ENCODE measurements at places on chromosomes 5 and 9.

- no peak for DNase-seq
Observed at GRCh38 chr5:54445691-54446378, 9.7 kb upstream of the HSPB3 start.

DNA sequence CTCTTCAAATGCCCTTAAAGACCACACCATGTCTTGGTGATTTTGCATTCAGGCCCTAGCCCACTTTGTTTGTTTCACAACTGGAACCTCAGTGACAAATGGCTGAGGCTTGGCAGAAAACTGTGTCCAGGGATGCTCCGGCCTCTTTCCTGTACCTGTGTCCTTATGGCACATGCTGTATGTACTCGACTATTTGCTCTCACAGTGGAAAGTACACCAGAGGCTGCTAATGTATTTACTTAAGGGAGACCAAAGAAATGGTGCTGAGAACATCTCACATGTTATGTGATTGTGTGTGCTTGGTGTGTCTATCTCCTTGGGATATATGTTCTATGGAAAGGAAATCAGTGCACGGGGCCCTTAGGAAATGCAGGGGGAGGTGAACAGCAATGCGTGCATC lies 263.3 kb downstream of the GADD45G start:
- DNase-seq, result no peak

GRCh38 chr5:76427206-76428140 lies 24.4 kb downstream of the IQGAP2 start:
- DNase-seq, result no peak

DNA sequence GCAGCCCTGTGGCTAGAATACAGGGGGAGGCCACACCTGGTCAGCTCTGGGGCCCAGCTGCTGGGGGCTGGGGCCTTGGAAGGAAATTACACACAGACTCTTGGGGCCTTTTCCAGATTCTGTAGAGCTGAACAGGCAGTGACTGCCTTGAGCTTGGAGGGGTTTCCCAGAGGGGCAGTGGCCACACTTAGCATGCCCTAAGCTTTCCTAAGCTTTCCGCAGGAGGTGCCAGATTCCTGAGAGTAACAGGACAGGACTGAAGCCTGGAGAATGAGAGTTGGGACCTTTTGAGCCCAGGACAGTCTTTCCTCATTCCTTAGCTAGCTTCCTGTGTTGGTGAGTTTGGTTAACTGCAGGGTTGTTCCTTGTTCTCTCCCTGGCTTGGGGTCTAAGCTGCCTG lies 1.4 kb downstream of the TBC1D13 start:
- no peak for DNase-seq

DNA sequence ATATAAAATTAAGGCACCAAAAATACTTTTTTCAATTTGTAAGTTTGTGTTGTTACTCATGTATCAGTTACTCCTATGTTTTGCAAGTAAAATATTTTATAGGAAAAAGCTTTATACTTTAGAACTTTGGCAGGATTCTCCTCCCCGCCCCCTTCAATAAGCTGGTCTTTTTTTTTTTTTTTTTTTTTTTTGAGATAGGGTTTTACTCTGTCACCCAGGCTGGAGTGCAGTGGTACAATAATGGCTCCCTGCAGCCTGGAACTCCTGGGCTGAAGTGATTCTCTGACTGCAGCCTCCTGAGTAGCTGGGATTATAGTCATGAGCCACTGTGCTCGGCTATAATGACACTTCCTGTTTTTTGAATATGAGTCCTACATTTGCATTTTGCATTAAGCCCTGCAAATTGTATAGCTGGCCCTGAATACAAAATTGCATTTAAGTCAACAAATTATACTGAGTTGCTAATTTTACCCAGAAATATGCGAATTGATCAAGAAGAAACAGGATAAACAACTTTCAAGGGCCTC lies 192.9 kb downstream of the PIK3R1 start:
- no peak for DNase-seq

- no peak for DNase-seq
Observed at GRCh38 chr5:20556115-20556763, 568.2 kb upstream of the CDH18 start.

DNA sequence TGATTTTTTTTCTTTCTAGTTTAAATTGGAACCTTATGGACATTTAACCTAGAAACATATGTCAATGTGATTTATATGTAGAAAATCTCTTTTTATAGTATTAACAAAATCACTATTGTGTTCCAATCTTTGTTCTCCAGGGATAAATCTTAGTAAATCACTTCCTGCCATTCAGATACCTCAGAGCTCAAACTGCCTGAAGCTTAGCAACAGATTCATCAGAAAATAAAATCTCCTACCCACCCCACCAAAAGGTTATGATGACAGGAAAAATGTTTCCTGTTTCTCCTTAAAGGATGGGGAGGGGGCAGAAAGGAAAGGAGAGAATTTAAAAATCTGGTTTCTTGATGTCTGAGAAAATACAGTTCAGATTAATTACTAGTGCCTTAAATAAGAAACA lies 105.0 kb upstream of the TUT7 start:
- DNase-seq, result no peak

DNA sequence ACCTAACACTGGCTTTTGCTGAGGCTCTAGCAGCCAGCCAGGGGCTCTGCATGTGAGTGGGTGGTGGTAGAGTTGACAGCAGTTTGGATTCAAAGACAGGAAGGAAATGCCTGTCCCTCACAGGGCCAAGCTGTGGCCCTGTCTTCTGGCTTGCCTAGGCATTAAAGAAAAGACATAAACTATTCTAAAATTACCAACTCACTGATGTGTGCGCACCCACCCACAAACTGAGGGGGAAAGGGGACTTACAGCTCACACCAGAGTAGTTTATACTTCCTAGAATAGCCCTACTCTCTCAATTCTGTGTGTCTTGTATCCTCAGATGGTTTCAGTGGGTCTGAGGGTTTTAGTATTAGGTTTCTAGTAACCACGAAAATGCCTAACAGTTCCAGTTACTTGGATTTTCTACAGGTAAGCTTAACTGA lies 18.3 kb upstream of the IL13 start:
- DNase-seq, result no peak

DNA sequence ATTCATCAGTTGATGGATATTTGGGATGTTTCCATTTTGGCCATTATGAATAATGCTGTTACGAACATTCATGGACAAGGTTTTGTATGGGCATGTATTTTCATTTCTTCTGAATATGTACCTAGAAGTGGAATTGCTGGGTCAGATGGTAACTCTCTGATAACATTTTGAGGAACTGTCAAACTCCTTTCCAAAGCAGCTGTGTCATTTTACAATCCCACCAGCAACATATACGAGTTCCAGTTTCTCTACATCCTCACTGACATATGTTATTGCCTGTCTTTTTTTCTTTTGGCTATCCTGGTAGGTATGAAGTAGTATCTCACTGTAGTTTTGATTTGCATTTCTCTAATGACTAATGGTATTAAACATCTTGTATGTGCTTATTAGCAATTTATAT lies 86.7 kb downstream of the PRKACG start:
- no peak for DNase-seq

DNA sequence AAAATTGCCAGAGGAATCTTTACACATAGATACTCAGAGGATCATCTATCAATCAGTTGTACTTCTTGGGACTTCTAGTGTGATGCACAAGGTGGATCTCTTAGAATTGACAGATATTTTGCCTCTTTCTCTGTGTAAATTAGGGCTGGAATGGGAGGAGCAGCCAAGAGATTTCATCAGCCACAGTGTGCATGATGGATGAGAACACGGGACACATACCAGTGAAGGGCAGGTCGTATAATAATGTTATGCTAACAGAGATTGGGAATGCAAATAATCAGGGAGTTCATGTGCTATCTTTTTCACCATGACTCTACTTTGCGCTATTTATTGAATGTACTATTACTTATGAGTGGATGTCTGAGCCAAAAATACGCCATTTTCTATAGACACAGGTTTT lies 43.3 kb upstream of the ISOC1 start:
- DNase-seq, result no peak

DNA sequence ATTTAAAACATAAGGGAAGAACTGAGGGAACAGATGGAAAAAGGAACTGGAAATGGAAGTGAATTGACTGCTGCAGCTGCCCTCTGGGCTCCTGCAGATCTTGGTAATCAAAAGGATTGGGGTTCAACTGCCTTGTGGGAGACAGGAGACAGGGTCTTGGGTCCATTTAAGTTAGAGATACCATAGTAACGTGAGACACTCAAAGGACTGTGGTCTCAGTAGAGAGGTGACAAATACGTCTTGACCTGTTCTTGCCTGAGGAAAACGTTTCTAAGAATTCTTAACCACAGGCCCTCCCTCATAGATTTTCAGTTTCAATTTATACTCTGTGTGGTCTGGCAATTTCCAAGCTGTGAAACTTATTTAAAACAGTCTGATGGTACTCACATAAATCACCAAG lies 100.8 kb upstream of the DHFR start:
- DNase-seq, result no peak

GRCh38 chr5:20536813-20537212 lies 548.8 kb upstream of the CDH18 start:
- no peak for DNase-seq

- DNase-seq, result no peak
Observed at GRCh38 chr9:80644044-80644443, 1045.3 kb downstream of the TLE1 start.

DNA sequence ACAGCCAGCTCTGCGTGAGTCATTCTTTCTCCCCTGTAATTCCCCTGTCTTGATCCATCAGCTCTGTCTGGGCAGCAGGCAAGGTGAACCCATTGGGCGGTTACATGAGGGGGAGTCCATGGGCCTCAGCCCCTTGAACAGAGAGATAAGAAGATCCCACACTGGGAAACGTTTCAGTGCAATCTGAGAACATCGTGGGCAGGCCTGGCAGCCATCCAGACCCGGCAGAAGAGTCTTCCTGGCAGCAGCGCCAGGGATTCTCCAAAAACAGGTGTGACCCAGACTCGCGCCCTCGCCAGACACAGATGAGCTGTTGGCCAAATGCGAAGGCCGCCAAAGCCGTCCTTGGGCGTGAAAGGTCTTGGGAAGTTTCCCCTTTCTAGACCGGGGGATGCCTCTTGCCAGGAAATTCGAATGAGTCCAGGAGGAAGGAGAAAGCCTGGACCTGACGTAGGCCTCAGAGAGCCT lies 6.4 kb upstream of the SLC12A7 start:
- DNase-seq, result no peak

GRCh38 chr5:9358961-9359685 lies 186.8 kb downstream of the SEMA5A start:
- DNase-seq, result no peak

GRCh38 chr9:112162621-112163413 lies 12.3 kb downstream of the SUSD1 start:
- no peak for DNase-seq

- no peak for DNase-seq
Observed at GRCh38 chr5:159156426-159157238, 52.7 kb downstream of the RNF145 start.

GRCh38 chr5:98144710-98145109 lies 628.8 kb upstream of the RGMB start:
- DNase-seq, result no peak

DNA sequence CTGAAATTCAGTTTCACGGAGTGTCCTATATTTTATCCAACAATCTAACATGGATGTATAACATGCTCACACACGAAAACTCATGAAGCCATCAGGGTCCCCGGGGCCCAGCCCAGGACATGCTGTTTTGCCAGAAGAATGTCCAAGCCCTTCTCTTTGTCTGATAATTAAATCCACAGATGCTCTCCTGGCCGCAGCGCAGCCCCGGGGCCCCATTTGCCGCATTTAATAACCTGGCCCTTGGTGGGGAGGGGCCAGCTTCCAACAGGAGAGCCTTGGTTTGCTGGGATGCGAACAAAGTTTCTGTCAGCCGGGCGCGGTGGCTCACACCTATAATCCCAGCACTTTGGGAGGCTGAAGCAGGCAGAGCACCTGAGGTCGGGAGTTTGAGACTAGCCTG lies 30.0 kb downstream of the PLPP7 start:
- DNase-seq, result no peak

DNA sequence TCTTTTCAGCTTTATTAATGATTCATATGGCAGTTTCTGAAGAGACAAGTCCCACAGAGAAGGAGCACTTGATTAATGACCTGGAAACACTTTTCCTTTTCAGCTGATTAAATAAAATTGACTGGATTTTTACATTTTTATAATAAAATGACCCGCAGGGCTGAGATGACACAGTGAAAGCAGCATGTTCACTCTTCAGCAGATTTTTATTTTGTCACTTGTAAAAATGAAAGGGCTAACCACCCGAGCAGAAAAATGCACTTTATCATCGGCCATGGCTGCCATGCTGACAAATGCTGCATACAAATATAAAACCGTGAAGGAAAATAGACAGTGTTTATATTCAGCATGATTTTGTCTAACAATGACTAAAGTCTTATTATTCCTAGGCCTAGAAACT lies 321.6 kb upstream of the ITGA1 start:
- no peak for DNase-seq

GRCh38 chr5:141430332-141431113 lies at the start of gene PCDHGA12:
Gene PCDHGA12, plus strand, starts transcription at chr5:141430507. Its CDS starts 253 bp downstream, at chr5:141430760.
- DNase-seq, result no peak

GRCh38 chr5:78837836-78838235 lies 147.3 kb downstream of the ARSB start:
- no peak for DNase-seq

DNA sequence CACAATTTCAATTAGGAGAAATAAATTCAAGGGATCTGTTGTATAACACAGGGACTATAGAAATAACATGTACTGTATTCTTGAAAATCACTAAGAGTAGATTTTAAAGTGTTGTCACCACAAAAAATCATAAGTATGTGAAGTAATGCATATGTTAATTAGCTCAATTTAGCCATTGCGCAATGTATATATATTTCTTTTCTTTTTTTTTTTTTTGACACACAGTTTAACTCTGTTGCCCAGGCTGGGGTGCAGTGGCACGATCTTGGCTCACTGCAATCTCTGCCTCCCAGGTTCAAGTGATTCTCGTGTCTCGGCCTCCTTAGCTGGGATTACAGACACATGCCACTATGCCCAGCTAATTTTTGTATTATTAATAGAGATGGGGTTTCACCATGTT lies 70.2 kb downstream of the XRCC4 start:
- no peak for DNase-seq

- DNase-seq, result no peak
Observed at GRCh38 chr9:69645488-69645887, 26.7 kb downstream of the APBA1 start.

DNA sequence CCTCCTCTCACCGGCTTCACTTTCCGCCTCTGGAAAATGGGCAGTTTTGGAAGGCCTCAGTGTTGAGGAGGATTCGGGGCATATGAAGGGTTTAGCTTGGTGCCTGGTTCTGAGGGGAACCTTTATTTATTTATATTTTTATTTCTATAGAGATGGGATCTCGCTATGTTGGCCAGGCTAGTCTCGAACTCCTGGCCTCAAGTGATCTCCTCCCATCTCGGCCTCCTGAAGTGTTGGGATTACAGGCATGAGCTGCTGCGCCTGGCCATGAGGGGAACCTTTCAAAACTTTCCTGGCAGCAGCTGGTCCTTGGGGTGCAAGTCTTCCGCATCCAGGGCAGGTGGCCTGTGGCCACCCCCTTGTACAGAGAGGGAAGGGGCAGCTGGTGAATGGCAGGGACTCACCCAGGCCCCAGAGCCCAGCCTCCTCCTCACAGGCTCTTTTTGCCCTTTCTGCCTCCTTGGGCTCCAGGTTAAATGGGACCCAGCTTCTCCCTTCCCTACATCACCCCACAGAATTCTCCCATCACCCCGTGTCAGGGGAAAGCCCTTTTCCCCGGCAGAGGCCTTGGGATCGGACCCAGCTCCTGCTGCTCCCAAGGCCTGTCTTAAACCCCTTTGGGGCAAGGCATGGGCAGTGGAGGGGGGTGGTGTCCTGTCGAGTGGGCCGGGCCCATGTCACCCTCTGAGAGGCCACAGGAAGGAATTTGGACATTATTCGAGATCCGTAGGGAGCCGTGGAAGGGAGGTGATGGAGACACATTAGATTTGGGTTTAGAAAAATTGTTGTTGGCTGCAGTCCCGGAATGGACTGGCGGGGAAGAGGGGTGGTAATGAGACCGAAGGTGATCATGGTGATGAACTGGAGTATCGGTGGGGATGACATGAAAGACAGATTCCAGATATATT lies 5.9 kb downstream of the NCS1 start:
- no peak for DNase-seq
